Nucleus accumbens (tissue), 56 donors: ENCODE measurements at places on chromosomes 12 and 14.

GRCh38 chr12:62758216-62758615 lies 176.7 kb downstream of the PPM1H start:
- no peak for DNase-seq

DNA sequence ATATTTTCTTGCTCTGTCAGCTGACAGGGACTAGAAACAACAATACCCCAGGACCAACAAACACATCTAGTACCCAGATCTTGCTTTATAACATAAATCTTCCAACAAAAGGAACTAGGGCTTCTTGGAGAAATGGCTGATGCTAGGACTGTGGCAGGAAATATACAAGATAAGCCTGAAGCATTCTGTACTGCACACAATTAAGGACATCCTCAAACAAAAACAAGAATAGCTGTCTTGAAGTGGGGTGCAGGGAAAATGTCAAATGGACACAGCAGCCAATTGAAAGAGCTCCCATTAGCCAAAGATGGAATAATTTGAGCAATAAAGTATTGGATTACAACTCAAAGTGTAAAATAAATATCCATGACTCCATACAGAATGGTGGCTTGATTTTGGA lies 50.0 kb downstream of the LGMN start:
- no peak for DNase-seq

- DNase-seq: no peak
Observed at GRCh38 chr14:68623826-68624225, 169.0 kb downstream of the ZFP36L1 start.

DNA sequence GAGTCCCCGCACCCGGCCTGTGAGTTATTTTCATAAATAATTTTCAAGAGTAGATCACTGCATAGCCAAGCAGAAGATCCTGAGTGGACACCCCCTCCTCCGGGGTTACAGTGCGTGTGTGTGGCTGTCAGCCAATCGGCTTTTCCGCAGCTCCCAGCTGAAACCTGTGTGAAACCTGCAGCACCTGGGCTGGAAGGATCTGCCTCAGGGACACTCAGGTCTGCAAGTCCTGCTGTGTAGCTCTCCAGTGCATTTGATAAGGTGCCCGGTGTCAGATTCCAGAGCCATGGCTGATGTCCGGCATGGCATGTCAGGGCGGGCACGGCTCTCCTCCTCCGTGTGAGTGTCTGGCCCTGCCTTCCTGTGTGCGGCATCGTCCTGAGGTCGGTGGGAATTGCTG lies 124.8 kb downstream of the GLT1D1 start:
- DNase-seq: no peak

- no peak for DNase-seq
Observed at GRCh38 chr14:50928002-50928635, 16.2 kb downstream of the PYGL start.

DNA sequence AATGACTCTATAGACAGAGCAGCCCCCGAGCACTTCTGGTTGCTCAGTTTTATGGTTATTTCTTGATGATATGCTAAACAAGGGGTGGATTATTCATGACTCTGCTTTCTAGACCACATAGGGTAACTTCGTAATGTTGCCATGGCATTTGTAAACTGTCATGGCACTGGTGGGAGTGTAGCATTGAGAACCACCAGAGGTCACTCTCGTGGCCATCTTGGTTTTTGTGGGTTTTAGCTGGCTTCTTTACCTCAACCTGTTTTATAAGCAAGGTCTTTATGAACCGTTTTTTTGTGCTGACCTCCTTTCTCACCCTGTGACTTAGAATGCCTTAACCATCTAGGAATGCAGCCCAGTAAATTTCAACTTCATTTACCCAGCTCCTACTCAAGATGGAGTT lies 1036.2 kb upstream of the FLRT2 start:
- no peak for DNase-seq
